ENCODE measurements at places on chromosomes 16 and 17.

- DNase-seq: no peak
Measured at GRCh38 chr17:40345994-40346764, 18.4 kb downstream of the GJD3 start.

GRCh38 chr17:77373299-77374169 is 232.8 kb downstream of the SEC14L1 start:
- no peak for DNase-seq

DNA sequence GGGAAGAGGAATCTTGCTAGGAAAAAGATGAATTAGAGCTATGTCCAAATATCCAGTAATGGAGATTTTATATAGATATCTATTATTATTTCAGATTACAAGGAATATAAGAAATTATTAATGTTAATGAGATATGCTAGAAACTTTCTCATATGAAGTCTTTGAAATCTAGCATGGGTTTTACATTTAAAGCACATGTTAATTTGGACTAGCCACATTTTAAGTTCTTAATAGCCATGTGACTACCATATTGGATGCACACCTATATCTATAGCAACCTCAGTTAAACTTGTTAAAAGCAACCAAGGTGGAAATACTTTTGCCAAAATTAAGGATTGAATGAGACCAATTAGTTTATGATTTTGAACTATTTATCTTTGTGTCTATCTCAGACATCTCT is 86.7 kb upstream of the CNTNAP4 start:
- DNase-seq: no peak

DNA sequence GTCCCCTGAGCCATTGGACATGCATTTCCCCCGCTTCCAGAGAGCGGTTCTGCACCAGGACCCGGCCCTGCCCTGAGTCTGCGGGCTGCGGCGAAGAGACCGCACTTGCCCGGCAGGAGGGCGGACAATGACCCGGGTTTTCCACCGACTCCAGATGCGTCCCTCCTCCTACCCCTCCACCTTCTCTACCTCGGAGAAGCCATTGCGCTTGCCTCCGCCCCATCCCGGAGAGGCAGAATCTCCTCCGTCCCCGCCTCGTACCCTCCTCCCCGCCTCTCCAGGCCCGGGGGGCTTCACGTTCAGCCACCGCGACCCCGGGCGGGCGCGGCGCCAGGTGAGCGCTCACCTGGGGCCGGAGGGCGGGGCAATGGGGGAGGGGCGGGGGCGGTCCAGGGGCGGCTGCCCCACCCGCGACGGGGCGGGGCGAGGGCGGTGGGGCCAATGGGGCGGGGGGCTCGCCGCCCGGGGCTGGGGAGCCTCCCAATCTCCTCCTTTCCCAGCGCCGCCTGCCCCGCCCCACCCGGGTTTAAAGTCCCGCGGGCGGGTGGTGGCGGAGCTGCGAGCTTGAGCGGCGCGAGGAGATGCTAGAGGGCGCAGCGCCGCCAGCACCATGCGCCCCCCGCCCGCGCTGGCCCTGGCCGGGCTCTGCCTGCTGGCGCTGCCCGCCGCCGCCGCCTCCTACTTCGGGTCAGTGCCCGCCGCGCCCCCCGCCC is at the start of gene WNT9B:
WNT9B (plus strand) TSS at position 555 of the 713 bp plus-strand sequence; CDS start at position 611, 56 bp downstream.
- peak; percentile 44 for DNase-seq

GRCh38 chr16:89133457-89134127 is 38.0 kb upstream of the CDH15 start:
- no peak for DNase-seq
